ENCODE measurements at places on chromosomes 1 and 21. TPM values are rescaled to one million over a fixed set of nuclear protein-coding genes. Genes with fewer than 3 reads are reported as not detected.

PLEKHA6 gene
- total RNA-seq = 2.9 TPM

WNT9A gene
- total RNA-seq = 0.32 TPM

GPR52 gene
- total RNA-seq = 2.6 TPM

PGLYRP3 gene
- total RNA-seq = not detected

LIPI gene
- total RNA-seq = not detected

PLA2G2A gene
- not detected for total RNA-seq

CFHR1 gene
- total RNA-seq = not detected

CRYAA gene
- total RNA-seq = not detected

ARHGAP29 gene
- total RNA-seq = 50.3 TPM

MROH9 gene
- under 0.01 TPM for total RNA-seq

DNA sequence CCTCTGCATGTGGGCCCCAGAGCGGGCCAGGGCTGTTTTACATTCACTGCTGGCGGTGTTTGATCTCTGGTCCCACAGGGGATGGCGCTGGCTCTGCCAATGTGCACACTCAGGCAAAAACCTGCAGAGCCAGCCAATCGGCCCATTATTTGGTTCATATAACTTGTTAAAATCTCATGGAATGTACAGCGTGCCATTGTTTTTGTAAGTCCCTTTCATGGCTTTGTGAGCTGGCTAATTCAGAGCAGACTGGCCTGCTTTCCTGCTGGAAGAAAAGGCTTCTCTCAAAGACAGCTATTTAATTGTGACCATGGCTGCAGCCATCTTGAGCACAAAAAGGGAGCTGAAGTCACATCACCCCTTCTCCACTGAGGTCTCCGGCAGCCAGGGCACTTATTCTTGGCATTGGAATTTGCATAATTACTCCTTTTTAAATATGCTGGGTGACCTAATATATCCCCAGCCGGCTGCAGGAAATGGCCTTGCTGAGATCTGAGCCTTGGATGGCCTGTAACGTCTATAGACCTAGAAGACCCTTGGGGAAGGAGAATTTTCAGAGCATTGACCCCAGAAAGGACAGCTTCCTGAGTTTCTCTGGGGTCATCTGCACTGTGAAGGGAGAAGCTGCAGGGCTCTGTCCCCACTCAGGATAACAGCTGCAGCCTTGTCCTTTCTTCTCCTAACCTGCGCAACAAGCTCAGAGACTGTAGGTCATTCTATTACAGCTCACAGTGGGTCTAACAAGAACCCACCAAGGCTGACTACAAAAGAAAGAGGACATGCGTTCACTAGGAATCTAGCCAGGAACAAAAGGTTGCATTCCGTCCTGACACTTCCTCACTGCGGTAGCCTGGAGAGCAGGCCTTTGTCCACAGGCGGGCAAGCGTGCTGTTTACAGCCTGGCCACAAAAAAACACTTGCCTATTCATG, 45.8 kb downstream of the BCAR3 start:
- no peak for DNase-seq

DNA sequence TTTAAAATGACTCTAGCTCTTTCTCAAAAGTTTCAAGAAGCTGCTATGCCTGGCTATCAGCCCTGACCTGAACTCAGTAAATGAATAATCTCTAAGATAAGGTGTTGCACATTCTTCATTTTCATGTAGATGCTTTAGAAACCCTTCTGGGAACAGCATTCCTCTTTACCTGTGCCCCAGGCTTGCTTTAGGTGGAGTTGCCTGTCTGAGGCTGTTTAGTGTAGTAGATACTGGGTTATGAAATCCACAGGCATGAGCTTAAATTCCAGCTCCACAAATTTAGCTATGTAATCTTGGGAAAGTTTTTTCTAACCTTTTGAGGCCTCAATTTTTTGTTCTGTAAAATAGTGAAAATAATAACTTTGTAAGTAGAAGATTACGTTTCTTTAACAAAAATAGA, 41.6 kb downstream of the ATP6V1G3 start:
- DNase-seq = no peak

GRCh38 chr1:40478276-40478675, 1.2 kb downstream of the ZFP69 start:
- no peak for DNase-seq

GRCh38 chr1:52955129-52955970, 28.3 kb downstream of the SCP2 start:
- peak; percentile 92 for DNase-seq

- no peak for DNase-seq
Observed at GRCh38 chr1:86416343-86416742, 7.6 kb upstream of the CLCA2 start.

GRCh38 chr1:25651036-25651640, 34.5 kb downstream of the MAN1C1 start:
- DNase-seq = no peak

- no peak for DNase-seq
Observed at GRCh38 chr1:23600283-23600682, 41.0 kb upstream of the ID3 start.

DNA sequence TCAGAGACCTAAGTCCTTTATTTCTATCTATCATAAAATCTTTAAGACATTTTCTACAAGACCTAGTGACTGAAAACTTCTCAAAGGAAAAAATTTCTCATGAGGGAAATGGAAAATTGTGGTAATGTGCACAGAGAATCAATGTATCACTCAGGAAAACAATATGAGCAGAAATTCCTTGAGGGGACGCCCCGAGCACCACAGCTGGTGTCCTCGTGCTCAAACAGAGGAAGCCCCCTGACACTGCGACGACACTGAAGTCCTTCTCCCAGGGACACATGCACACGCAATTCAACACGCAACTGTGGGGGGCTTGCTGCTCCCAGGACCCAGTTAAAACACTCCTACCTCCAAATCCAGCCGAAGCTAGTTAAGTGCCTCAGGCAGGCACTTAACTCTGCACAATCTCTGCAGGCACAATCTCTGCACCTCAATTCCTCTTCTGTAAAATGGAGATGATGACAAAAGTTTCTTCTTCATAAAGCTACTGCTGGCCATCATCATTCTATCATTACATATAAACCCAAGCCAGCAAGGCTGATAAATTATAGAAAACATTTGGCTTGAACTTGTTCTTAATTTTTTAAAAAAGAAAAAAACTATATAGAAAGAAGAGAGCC, 16.0 kb downstream of the ZBTB17 start:
- no peak for DNase-seq

DNA sequence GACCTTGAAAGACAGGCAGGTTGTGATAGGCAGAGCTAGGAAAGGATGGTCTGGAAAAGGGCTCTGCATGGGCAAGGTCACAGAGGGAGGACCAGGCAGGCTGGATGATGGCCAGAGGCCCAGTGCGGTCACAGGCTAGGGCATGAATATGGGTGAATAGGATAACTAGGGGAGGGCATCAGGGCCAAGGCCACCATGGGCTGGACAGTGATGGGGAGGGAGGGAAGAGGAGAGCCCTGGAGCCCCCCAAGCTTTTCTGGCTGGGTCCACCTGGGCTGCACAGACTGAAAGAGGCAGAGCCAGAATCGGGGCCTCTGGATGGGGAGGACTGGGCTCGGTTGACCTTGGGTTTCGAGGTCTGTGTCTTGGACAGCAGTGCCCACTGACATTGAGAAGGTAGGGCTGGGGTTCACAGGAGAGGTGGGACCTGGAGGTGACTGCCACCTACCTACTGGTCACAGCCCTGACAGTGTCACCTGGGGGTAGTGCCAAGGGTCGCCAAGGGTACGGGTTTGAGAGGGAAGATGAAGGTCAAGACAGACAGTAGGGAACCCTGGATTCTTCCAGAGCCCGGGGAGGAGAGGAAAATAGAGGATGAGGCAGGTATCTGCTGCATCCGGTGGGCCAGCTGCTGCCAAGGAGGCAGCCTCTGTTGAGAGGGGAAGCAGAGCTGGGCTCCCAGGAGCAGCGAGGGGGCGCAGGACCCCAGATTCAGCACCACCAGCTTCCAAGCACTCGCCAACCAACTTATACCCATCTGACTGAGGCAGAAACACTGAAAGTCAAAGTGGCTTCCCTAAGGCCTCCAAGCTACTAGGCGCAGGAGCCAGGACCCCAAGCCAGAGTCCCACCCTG, 6.1 kb upstream of the NPHP4 start:
- DNase-seq = no peak

DNA sequence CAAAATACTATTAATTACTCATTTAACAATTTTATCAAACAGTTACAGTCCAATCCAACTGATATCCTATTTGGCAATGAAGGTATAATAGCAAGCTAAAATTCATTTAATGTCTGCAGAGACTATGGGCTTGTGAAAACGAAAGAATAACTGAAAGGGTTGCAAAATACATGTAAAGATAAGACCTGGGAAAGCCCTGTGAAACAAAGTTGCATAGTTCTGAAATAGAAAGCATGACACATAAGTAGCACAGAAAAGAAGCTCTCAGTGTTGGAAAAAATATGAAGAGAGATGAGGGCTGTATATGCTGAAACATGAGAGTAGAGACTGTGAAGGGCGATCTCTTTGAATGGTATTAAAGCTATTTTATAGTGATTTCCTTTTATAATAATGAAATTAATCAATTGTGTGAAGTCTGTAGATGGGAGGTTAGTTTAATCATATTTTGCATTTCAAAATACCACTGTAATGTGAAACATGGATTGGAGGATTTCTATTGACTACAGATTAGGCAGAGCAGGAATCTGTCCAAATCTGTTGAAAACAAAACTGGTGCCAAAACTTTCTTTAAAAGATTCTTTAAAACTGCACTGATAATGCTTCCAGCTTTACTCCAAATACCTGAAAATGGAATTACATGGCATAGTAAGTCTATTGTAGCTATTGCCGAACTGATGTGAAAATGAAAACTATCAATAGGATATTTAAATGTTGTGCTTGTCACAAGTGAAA, 1518.9 kb upstream of the B3GALT2 start:
- no peak for DNase-seq

DNA sequence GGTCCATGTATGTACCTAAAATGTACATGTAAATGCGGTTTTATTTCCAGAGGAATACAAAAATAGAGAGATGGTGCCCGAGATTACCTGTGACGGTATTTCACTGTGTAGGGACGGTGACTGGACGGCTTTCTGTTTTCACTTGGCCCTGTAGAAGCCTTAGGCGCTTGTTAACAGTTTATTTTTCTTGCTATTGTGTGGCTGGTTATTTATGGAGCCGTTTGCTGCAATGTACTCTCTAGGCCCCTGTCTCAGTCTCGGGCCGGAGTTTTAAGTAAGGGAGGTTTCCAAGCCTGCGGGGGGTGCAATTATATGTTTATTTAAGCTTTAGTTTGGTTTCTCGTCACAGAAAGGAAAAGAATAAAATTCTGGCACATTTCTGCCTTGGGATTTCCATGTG, 413 bp downstream of the EFCAB7 start:
- DNase-seq = no peak

GRCh38 chr1:233639611-233640010, 25.7 kb downstream of the KCNK1 start:
- no peak for DNase-seq

GRCh38 chr1:53131590-53131938, 10.9 kb downstream of the SLC1A7 start:
- no peak for DNase-seq

GRCh38 chr1:11273595-11274234, 717 bp downstream of the UBIAD1 start:
- no peak for DNase-seq

- DNase-seq = no peak
Observed at GRCh38 chr1:58622571-58622970, 45.5 kb upstream of the TACSTD2 start.

DNA sequence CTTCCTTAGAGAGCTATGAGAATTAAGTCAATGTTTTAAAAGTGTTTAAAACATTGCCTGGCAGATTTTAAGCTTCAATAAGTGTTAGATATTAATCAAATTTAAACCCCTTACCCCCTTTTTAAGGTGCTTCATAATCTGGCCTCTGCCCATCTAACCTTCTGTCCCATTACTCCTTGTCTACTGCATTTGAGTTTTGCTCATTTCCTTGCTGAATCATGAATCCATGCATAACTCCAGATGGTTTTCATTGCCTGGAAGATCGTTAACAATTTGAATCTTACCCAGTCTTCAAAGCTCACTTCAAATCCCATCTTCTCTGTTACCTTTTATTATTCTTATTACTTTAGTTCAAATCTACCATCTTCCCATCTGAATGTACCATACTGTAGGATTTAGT, 4.6 kb downstream of the HJV start:
- DNase-seq = no peak

GRCh38 chr1:25890239-25891034, 14.9 kb upstream of the PAQR7 start:
- peak; percentile 82 for DNase-seq

DNA sequence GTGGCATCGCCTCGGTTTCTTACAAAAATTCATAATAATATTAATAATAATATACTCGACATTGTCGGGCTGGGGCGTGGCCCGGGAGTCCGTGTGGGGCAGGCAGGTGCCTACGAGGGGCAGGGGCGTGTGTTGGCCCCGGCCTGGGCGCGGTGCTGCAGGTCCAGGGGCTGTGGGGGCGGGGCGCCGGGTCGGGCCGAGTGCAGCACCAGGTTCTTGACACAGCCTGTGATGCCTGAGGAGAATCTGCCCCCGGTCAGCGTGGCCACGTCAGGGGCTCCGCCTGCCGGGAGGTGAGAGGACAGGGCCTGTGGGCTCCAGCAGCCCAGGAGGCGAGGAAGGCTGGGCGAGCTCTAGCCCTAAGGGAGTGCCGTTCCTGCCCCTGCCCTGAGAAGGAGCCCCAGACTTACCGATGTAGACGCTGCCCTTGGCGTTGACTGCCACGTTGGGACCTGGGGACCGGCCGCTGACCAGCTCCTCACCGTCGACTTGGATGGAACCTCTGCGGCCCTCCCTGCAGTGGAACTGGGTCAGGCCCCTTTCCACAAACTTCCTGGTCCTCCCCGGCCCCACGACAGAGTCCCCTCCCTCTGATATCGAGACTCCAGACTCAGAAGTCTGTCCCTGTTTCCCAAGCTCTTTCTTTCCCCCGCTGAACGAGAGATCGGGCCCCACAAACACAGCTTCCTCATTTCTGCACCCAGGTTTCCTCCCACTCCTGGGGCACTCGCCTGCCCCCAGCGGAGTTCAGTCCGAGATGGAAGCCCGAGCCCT, 11.3 kb downstream of the LDLRAD2 start:
- DNase-seq = no peak

Data from fibroblast of villous mesenchyme (primary cell).